GM23248 (cell line): ENCODE measurements at places on chromosomes 3 and 15.

DNA sequence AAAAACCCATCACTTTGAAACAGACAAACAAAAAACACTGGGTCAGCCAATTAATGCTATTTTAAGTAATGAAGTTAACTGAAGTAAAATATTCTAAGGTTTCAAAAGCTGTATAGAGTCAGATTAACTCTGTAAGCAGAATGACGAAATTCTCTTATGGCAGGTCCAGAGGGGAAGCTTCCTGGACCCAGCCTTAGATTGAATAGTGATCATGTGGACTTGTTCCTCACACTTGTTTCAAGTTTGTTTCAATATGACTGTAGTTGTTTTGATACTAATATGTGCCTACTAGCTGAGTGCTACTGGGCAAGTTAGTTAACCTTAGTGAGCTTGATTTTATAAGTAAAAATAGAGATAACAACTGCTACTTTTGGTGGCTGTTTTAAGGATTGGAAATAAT is 32.6 kb downstream of the PLS1 start:
- H3K36me3 ChIP-seq: no peaks in the 10 kb centered on the region
- no peak overlapping the region for H3K27ac ChIP-seq
- DNase-seq: no peak
- H3K27me3 ChIP-seq: no peaks in the 10 kb centered on the region

DNA sequence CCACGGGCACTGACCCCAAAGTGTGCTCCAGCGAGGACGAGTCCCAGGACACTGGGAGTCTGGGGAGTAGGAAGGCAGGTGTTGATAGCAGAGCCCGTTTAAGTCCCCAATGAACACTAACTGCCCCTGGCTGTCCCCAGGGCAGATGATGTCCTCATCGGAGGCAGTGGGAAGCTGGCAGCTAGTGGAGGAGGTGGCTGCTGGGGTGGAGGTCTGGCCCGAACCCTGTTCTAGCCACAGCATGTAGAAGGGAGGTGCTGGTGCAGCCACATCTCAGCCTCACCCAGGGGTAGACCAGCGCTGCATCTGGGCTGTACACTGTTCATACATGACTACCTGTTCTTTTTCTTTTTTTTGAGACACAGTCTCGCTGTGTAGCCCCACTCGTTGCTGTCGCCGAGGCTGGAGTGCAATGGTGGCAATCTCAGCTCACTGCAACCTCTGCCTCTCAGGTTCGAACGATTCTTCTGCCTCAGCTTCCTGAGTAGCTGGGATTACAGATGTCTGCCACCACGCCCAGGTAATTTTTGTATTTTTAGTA is 51.8 kb downstream of the KLF13 start:
- H3K27me3 ChIP-seq: no peaks in the 10 kb centered on the region
- H3K36me3 ChIP-seq: no peaks in the 10 kb centered on the region
- peaks cover 6% of the 10 kb centered on the region; the same call in 1 of the 2 replicates for H3K4me1 ChIP-seq
- no peak overlapping the region for H3K27ac ChIP-seq

GRCh38 chr15:73989001-73989798 is 2.9 kb downstream of the STOML1 start:
- peak; percentile 90 for DNase-seq
- H3K27me3 ChIP-seq: no peaks in the 10 kb centered on the region
- peak overlapping the region; percentile 75 for H3K27ac ChIP-seq
- peaks cover 41% of the 10 kb centered on the region for H3K4me1 ChIP-seq

DNA sequence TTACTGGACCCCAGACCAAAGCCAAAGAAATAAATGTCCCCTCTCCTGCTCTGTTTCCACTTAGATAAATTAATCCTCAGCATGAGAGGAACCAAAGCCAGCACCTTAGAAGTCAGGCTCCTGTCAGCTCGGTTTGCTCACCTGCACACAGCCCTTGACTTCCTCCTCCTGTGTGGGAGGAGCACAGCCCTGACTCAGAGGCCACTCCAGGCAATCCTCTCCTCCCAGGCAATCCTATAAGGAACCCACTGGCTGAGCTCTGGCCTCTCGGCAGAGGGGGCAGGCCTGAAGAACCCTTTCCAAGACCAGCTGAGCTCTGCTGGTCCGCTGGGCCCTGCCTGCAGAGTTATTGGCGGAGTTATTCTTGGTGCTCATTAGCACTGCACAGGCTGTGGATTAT is 30.8 kb downstream of the LIPC start:
- no peaks in the 10 kb centered on the region for H3K27me3 ChIP-seq
- H3K27ac ChIP-seq: no peak overlapping the region
- H3K4me1 ChIP-seq: peaks cover 15% of the 10 kb centered on the region
- DNase-seq: no peak
- H3K4me3 ChIP-seq: no peak overlapping the region

- H3K36me3 ChIP-seq: no peaks in the 10 kb centered on the region
- no peak overlapping the region for H3K4me3 ChIP-seq
- H3K4me1 ChIP-seq: peaks cover 22% of the 10 kb centered on the region
- no peaks in the 10 kb centered on the region for H3K27me3 ChIP-seq
Measured at GRCh38 chr3:188918093-188918492, 253.7 kb upstream of the TPRG1 start.

DNA sequence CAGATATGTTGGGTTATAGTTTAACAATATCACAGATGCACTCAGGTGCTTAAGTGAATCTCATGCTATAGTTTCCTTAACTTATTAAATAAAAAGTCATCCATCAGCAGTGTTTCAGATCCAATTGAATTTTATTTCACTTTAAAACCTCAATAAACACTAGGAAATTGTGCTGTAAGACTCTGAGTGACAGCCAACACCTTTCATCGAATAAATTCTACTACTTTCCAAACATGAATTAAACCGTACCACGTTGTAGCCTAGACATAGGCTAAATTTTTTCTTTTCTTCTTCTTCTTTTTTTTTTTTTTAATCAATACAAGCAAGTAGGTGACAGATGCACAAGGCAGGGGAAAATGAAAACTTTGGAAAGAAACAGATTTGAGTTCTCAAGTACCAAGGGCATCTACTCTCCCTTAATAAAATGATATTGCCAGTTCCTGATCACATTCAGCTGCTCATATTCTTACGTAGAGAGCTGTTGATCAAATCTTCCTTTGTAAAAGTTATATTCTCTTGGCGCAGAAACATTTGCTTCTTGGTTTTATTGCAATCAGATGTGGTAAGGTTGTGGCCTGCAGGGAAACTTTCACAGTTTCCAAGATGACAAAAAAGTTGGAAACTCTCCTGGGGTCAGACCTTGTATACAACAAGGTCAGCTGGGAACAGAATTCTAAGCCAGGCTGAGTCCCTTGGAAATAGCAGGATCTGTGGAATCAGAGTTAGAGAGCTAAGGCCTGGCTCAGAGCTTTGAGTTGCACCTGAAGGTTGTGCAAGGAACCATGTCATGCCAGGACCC is 147.7 kb downstream of the CD47 start:
- DNase-seq: peak; percentile 35
- H3K27ac ChIP-seq: peak overlapping the region; percentile 10; the same call in 1 of the 2 replicates
- peaks cover 26% of the 10 kb centered on the region for H3K4me1 ChIP-seq
- no peaks in the 10 kb centered on the region for H3K36me3 ChIP-seq
- H3K4me3 ChIP-seq: no peak overlapping the region

DNA sequence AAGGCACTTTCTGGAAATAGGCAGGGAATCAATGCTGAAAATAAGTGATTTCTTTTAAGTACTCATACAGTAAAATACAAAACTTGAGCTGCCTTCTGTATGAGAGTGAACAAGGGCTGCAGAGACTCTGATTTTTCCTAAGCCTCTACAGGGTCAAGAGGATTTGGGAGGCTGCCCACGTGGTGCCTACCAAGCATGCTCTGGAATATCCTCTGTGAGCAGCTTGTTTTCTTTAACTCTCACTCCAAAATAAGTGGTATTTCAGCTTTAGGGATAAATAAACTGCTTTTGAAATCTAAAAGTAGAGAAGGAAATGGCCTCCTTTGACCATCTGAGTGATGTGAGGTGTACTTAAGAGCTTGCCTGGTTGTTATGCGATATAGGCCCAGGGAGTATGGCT is 8.1 kb upstream of the SELENOK start:
- H3K36me3 ChIP-seq: no peaks in the 10 kb centered on the region
- no peak overlapping the region for H3K27ac ChIP-seq
- 0 out of 2 replicates have a peak, but pooled peaks cover 12% of the 10 kb centered on the region for H3K27me3 ChIP-seq
- no peak for DNase-seq

- H3K4me3 ChIP-seq: no peak overlapping the region
- no peaks in the 10 kb centered on the region for H3K36me3 ChIP-seq
- H3K4me1 ChIP-seq: no peaks in the 10 kb centered on the region
Measured at GRCh38 chr3:72739531-72740466, 108.4 kb downstream of the SHQ1 start.

GRCh38 chr3:15382405-15382923 is 44.9 kb downstream of the METTL6 start:
- H3K36me3 ChIP-seq: no peaks in the 10 kb centered on the region
- no peak overlapping the region for H3K27ac ChIP-seq
- no peak for DNase-seq

DNA sequence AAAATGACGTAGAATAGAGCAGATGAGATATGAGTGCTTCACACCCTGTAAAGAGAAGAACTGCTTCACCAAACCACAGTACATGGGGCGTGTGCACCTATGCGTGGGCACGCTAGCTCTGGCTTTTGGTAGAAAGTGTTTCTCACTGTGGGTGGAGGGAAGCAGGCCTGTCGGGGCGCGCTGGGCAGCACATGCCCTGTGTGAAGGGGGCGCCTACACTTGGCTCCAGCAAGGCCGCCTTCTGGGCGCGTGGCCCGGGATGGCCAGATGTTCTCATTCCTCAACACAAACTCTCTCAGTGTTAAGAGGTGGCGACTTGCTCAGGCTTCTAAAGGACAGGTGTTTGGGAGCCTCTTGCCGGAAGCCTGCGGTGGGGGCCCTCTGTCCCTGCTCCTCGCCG is 90.0 kb downstream of the FBLN2 start:
- no peaks in the 10 kb centered on the region for H3K27me3 ChIP-seq
- H3K36me3 ChIP-seq: no peaks in the 10 kb centered on the region
- H3K4me1 ChIP-seq: no peaks in the 10 kb centered on the region

GRCh38 chr3:43224405-43225073 is 61.8 kb upstream of the SNRK start:
- H3K36me3 ChIP-seq: no peaks in the 10 kb centered on the region
- H3K4me1 ChIP-seq: no peaks in the 10 kb centered on the region
- no peak overlapping the region for H3K4me3 ChIP-seq
- H3K27ac ChIP-seq: no peak overlapping the region
- H3K27me3 ChIP-seq: peaks cover 6% of the 10 kb centered on the region; the same call in 1 of the 2 replicates

GRCh38 chr3:134809427-134810051 is 14.5 kb downstream of the EPHB1 start:
- no peaks in the 10 kb centered on the region for H3K27me3 ChIP-seq
- no peaks in the 10 kb centered on the region for H3K36me3 ChIP-seq
- no peak overlapping the region for H3K4me3 ChIP-seq
- no peak overlapping the region for H3K27ac ChIP-seq

DNA sequence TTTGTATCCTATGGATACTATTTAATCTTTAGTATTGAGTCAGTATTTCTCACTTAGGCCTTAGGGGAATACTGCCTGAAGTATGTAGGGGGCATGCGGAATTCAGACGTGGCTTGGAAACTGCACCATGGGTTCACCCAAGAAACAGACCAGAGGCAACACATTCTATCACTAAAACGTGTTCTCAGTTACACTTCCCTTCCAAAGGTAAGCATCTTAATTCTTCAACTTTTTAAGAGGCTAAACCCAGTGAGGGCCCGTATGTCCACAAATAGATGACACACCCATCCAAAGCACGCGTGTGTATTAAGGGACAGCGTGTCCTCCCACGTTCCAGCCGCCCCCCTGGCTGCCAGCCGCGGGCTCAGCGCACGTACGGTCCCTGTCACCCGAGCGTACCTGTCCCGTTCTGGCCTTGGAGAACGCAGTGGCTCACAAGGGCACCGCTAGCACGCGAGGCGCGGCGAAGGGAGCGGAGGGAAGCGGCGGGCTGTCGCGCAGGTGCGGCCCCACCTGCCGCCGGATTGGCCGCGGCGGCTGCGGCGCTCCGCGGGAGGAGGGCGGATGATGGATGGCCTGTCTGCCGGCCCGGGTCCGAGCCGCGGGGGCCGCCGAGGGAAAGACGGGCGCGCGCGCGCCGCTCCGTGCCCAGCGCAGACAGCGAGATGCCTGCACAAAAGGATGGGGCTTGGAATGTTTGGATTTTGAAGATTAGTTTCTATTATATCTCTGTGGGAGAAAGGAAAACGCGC is 1003.9 kb upstream of the NR2F2 start:
- H3K27me3 ChIP-seq: peaks cover 16% of the 10 kb centered on the region
- no peak overlapping the region for H3K27ac ChIP-seq
- H3K4me3 ChIP-seq: peak overlapping the region; percentile 50
- no peaks in the 10 kb centered on the region for H3K36me3 ChIP-seq

- no peak overlapping the region for H3K4me3 ChIP-seq
- DNase-seq: no peak
- no peak overlapping the region for H3K27ac ChIP-seq
- no peaks in the 10 kb centered on the region for H3K36me3 ChIP-seq
- H3K4me1 ChIP-seq: no peaks in the 10 kb centered on the region; the same call in 1 of the 2 replicates
Measured at GRCh38 chr3:141320399-141321108, 47.8 kb upstream of the ZBTB38 start.

- H3K36me3 ChIP-seq: no peaks in the 10 kb centered on the region
- no peak overlapping the region for H3K4me3 ChIP-seq
- H3K27ac ChIP-seq: no peak overlapping the region
- no peak for DNase-seq
- no peaks in the 10 kb centered on the region for H3K27me3 ChIP-seq
Measured at GRCh38 chr3:10721101-10721500, 94.9 kb upstream of the SLC6A11 start.

DNA sequence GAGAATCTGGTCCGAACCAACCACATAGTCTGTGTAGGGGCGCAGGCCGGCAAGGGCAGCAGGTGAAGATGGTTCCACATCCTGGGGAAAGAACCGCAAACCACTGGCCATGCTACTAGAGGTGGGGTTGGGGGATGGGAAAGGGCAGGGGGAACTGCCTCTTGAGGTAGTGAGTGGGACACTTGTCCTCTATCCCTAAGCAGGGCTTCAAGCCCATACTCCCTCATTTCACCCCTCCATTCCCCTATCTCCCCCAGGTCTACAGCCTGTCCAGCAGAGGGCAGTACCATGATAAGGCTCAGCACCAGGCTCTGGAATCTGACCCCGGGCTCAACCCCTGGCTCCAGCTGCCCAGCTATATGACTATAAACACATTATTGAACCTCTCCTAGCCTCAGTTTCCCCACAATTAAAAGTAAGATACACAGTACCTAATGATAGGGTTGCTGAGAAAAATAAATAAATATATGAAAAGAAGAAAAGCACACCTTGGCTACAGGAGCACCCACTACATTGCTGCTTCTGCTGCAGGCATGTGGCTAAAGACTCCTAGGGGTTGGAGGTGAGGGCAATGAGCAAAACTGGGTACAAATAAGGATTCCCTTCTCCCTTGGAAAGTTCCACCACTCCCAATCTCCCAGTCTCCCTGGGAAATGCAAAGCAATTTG is 6.3 kb downstream of the GORASP1 start:
- peak; percentile 67 for DNase-seq
- H3K27me3 ChIP-seq: no peaks in the 10 kb centered on the region
- peaks cover 21% of the 10 kb centered on the region for H3K4me1 ChIP-seq
- H3K4me3 ChIP-seq: no peak overlapping the region
- peaks cover 5% of the 10 kb centered on the region for H3K36me3 ChIP-seq

DNA sequence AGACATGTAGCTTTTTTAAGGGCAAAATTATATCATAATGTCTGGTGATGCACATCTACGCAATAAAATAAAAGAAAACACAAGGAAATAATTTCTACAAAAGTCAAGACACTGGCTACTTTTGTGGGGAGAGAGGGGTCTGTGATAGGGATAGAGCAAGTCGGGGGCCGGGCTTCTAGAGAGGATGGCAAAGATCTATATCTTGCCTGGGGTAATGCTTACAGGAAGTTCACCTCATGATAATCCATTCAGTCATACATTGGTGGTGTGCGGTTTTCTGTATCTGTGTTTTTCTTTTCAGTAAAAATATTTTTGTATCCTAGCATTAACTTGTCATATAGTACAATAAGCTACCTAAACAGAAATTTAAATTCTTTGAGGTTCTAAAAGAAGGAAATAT is 178.8 kb downstream of the ARRDC4 start:
- no peaks in the 10 kb centered on the region for H3K4me1 ChIP-seq
- no peak overlapping the region for H3K4me3 ChIP-seq
- DNase-seq: no peak
- no peaks in the 10 kb centered on the region for H3K36me3 ChIP-seq
- no peak overlapping the region for H3K27ac ChIP-seq
